Islet precursor cell (in vitro differentiated cells): ENCODE measurements at places on chromosomes 1 and 21.

DNA sequence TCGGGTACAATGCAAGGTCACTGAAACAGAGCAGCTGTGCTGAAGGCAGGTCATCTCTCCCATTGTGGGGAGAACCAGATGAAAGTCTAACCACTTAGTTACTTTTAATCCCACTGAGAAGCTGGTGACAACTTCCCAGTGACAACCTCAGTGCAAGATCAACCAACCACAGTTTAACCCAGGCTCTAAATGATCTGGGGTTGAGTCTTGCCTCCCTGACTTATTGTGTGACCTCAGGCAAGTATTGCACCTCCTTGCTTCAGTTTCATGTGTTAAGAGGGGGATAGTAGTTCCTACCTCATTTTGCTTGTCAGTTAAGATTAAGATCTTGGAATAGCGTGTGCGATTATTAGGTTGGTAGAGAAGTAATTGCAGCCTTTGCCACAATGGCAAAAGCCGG, 3.2 kb downstream of the ZP4 start:
- no peak for DNase-seq

DNA sequence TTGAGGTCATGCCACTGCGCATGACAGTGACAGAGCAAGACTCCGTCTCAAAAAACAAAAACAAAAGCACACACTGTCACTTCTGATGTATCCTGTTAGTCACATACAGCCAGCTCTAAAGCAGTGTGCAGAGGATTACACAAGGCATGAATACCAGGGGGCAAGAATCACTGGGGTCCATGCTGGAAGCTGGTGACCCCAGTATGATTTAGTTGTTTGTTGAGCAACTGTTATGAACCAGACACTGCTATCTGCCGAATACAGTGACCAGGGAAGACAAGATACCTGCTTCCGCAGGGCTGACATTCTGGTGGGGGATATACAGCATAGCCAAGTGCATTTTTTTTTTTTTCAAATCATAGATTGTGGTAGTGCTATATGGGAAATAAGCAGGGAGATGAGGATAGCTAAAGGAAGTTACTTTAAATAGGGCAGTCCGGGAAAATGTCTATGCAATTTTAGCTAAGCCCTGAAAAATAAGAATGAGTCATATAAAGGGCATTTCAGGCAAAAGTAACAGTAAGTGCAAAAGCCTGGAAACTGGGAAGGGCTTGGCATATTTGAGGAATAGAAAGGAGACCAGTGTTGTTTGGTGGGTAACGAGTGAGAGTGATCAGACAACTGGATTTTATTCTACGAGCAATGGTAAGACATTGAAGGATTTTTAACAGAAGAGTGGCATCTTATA, 69.7 kb downstream of the ADSS2 start:
- DNase-seq: no peak

- no peak for DNase-seq
Measured at GRCh38 chr1:203324105-203325025, 19.0 kb downstream of the BTG2 start.

- peak; percentile 85 for DNase-seq
Measured at GRCh38 chr1:205528887-205529825, 24.7 kb downstream of the CDK18 start.

DNA sequence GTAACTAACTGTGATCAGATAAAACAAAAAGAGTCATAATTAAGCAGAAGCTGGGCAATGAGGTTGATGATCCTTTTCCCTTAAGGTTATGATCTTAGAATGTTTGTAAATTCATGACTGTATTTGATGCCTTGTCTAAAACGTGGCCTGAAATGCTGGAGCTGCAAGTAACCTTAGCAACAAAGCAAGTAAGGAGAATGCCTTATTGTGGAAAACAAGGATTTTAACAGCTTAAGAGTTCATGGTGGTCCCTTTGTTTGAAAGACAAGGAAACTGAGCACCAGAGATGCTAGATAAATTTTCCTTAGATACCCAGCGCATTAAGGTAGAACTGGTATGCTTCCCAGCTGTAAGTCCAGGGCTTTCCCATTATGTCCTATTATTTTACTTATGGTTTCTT, 25.7 kb upstream of the XPR1 start:
- no peak for DNase-seq

DNA sequence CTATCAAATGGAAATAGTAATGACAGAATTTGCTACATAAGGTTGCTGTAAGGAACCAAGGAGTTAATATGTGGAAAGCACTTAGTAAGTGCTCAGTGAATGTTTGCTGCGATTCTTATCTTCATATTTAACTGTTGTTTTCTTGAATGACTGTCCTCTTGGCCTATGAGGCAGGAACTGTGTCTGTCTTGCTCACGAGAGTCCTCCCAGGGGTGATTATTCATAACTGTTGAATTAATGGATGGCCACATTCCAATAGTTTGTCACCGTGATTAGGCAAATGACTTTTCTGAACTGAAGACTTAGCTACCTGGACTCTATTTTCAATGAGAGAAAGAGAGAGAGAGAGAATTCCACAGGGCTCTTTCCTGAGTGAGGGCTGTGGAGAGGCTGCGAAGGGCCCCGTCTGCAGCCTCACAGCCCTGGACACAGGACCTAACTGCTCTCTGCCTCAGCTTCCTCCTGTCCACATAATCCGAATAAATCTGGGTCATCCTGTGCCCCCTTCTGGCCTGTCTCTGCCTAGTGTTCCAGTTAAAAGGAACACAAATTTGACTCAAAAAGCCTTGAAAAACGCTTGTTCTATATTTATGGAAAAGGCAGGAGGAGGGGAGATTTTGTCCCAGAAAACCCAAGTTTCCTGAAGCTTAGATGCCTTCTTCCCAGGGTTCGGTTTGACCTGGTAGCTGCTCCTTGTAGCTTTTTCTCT, 8.5 kb downstream of the EDN2 start:
- no peak for DNase-seq

DNA sequence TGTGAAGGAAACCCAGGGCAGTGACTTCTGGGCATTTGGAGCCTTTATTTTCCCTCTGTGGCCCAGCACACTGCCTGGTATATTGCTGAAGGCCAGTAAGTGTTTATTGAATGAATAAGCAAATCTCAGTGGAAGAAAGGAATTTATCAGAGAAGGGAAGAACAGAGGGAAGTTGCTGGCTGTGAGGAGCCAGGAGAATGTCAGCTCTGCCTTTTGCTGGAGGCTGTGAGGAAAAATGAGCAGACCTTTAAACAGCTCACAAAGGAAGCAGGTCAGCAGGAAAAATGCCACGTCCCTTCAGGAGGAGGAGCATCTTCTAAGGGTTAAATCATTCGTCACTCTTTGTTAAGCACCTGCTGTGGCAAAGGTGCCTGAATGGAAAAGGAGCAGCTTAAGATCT, 75.9 kb downstream of the GIPC2 start:
- DNase-seq: no peak

DNA sequence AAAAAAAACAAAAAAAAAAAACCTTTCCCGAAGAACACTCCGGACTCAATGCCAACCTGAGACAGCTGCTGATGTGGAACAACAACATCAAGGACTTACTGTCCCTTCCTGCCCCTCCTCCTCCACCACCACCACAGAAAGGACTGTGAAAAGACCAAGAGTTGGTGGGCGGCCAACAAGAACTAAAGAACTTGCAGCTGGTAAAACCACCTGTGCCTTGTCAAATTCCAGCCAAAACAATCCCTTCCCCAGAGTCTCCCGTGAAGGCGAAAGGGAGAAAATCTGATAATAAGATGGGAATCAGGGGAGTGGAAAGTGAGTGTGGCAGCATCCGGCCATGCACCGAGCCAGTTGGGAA, 88.9 kb downstream of the PROX1 start:
- no peak for DNase-seq

DNA sequence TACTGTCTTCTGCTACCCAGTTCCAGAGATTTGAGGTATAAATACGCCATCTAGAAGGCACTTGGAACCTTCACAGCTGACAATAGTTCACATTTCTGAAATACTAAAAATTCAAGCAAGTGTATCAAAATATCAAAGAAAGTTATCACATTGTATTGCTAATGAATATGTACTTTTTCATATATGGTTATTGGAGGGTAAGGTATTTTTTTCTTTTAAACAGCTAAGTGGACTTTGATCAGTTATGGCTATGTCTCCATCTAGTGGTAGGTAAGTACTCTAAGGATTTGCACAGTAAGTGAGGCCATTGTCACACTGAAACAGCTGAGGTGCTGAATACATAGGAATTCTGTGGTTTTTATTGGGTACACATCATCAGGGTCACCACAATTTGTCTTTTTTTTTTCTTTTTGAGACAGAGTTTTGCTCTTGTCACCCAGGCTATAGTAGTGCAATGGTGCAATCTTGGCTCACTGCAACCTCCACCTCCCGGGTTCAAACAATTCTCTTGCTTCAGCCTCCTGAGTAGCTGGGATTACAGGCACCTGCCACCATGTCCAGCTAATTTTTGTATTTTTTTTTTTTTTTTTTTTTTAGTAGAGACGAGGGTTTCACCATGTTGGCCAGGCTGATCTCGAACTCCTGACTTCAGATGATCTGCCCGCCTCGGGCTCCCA, 49.1 kb upstream of the CR2 start:
- no peak for DNase-seq

DNA sequence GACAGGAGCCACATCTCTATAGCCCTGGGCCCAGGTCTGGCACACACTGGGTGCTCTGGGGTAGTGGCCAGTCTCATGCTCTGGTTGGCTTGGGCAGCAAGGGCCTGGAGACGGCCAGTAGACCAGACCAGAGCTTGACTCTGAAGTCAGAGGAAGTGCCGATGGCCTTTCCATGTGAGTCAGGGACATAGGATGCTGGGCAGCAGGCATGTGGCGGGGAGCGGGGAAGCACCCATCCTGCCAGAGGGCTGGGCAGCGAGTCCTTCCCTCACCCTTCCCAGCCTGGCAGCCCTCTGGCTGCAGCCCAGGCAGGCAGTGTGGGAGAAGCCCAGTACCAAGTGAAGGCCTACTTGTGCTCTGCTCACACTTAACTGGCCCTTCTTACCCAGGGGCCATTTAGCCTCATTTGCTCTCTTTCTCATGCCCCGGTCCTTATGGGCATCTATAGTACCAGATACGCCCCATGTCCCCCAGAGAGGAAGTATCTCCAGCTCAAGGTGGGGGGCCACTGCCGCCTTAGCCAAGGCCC, 3.3 kb downstream of the GPR153 start:
- no peak for DNase-seq

DNA sequence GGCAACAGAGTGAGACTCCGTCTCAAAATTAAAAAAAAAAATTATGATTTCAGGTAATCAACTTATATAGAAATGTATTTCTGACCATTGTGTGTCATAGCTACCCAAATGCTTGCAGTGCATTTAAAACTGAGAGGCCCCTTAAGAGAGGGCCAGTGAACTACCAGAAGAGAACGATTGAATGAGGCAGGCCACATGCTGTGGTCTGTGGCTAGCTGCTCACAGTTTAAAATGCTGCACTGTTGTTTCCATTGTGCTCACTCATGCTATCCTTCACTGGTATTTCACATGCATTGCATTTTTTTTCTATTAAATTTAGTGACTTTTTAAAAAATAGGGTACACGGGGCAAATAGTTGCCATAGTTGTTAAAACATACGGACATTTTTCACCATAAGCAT, 26.0 kb downstream of the CHML start:
- DNase-seq: no peak

DNA sequence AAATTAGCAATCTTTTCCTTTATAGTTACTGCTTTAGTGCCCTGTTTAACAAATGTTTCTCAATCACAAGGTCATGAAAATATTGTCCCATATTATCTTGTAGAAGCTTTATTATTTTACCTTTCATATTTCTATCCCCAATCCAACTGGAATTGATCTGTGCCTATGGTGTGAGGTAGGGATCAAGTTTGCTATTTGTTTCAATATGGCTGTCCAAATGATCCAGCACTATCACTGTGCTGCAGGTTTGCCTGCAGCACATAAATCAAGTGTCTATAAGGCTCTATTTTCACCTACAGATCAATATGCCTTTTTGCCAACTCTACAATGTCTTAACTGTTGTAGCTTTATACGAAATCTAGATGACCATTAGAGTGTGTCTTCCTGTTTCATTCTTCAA, 96.2 kb downstream of the ENAH start:
- DNase-seq: no peak
